ENCODE measurements at places on chromosomes 2 and 18.

DNA sequence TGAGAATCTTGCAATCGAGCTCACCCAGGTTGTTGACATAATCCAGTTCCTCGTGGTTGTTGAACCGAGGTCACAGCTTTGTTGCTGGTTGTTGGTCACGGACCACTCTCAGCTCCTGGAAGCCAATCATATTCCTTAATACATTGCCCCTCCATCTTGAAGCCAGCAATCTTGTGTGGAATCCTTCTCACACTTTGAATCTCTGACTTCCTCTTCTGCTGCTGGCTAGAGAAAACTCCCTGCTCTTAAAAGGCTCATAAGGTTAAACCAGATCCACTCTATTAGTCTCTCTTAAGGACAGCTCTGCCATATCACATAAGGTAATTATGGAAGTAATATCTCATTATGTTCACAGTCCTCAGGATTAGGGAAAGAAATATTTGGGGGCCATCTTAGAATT, 41.1 kb downstream of the SP140 start:
- no peak for DNase-seq

GRCh38 chr2:32278478-32278853, 762 bp downstream of the YIPF4 start:
- no peak for DNase-seq

GRCh38 chr2:179355881-179356280, 91.2 kb upstream of the SESTD1 start:
- DNase-seq: peak; percentile 84

DNA sequence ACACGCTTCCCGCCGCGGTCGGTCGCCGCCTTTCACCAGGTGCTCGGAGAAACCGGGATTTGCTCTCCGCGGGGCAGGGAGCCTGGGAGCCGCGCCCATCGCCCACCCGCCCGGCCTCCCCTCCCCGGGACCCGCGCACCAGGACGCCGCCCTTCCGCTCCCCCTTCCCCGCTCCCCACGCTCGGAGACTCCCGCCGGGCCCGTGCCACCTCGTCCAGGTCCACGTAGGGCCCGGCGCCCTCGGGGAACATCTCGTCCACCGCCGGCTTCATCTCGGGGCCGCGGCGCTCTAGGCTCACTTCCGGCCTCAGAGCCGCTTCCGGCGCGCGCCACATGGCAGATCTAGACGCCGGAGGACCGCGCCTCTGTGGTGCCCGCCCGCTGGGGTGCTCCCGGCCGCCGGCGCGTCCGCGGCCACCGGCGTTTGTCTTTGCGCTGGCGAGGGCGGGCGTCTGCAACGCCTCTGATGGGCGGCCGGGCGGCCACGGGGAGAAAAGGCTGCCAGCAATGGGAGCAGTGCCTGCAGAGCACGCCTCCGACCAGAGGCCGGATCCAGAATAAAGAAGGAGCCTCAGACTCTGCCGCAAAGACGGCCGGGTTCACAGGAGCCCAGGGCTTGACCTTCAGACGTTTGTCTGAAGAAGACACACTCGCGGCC, at the start of gene COPS9:
COPS9 (minus strand) TSS at position 293 of the 658 bp plus-strand sequence; CDS start at position 272, 21 bp downstream.
- DNase-seq: peak; percentile 87

DNA sequence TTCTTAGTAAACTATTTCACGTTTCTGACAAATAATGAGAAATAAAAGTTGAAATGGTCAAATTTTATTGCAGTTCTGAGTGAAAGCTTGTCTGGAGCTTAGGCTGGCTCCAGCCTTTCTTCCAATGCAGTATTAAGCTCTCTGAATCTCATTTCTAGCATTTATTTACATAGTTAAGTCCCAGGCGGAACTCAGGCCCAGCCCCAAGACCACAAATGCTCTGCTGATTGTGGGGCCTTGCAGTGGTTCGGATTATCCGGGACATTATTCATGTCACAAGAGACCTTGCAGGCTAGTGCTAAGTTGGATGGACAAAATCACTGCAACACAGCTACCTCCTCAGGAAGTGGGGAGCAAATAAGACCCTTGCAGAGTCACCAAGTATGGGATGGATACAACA, 2009.3 kb upstream of the CELF4 start:
- DNase-seq: peak; percentile 35

DNA sequence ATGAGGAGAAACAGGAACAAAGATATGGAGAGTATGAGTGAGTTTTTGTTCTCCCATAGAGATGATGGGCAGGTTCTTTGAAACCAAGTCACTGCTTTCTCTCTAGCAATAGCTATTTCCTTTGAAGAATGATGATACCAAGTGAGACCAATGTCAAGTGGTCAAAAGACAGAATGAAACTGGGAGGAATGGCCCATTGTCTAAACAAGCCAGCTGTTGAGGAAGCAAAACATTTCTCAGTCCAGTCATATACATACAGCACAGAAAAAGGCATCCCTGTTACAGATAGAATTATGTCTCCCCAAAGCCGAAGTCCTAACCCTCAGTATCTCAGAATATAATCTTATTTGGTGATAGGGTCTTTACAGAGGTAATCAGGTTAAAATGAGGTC, 66.1 kb upstream of the EPC2 start:
- DNase-seq: no peak

DNA sequence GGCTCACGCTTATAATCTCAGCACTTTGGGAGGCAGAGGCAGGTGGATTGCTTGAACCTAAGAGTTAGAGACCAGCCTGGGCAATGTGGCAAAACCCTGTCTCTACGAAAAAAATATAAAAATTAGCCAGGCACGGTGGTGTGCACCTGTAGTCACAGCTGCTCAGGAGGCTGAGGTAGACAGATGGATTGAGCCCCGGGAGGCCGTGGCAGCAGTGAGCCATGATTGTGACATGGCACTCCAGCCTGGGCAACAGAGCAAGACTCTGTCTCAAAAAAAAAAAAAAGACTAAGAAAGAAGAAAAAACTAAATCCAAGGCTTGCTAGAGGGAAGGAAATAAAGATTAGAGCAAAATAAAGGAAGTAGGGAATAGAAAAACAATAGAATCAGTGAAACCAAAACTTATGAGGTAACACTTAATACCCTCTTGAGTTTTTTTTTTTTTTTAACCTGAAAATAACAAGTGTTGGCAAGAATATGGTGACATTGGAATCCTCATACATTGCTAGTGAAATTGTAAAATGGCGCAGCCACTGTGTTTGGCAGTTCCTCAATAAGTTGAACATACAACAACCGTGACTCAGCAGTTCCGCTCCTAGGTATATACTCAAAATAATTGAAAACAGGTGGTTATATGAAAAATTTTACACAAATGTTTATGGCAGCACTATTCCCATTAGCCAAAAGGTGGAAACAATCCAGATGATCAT, 85.2 kb downstream of the EML4 start:
- DNase-seq: no peak

DNA sequence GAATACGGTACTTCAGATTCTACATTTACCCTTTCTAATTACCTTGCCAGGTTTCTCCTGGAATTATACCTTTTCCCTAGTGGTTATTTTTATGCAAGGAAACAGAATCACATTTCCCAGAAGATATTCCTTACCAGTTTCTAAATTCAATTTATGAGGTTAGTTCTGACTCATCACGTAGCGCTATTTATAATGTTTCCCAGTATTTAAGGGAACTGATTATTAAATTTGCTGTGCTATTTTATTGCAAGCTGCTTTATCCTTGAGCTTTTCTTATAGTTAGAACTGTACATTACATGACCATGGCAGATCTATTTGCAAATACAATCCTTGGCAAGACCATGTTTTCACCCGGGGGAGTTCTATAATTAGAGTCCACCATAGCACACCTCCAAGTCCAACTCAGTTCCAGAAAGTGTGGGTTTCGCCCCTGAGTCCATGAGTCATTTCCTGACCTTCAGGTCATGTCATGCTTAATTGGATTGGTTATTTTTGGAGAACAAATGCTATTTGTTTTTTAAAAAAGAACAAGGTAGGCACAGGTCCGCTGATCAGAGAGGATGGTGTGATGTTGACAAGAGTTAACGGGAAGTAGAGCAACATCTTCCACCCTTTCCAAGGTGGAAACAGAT, 126.6 kb downstream of the ZNF532 start:
- DNase-seq: no peak

- DNase-seq: no peak
Observed at GRCh38 chr18:35776473-35776872, 194.9 kb downstream of the GALNT1 start.

DNA sequence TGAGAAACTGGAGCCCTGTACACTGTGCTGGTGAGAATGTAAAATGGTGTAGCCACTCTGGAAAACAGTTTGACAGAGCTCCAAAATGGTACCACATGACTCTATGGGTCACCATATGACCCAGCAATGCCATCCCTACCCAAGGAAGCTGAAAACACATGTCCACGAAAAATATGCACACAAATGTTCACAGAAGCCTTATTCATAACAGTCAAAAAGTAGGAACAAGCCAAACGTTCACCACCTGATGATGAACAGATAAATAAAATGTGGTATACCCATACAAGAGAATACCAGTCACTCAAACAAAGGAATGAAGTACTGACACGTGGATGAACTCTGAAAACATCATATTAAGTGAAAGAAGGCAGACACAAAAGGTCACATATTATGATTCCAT, 4.6 kb downstream of the AFG3L2 start:
- no peak for DNase-seq

DNA sequence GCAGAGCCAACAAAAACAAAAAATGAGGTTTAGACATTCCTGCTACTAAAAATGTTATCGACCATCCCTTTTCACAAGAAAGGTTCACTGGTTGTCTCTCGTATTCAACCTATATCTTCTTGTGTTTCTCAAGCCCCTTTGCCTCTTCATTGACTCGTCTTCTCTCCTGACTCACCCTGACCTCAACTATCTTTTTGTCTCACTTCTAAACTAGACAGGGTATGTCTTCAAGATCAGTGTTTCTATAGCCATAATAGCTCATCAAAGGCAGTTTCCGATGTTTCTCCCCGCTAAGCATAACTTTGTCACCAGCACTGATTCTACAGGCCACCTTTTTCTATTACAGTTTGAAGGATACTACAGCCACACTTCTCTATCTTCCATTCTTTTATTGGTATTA, 178.4 kb downstream of the MEMO1 start:
- DNase-seq: no peak

DNA sequence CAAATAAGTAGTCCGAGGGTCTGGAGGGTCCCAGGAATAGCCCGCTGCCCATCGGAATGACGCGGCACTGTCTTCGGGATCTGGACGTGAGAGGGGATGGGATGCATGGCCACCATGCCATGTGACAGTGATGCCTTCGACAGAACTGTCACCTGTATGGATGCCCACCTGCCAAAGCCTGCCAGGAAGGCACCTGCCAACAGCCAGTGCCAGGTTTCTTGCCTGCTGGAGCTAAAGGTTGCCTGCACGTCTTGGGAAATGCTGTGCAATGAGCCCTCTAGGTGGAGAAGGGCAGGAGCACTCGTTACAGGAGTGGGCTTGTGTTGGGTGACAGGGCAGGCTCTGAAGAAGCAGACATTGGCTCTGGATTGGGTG, 20.5 kb downstream of the GPR35 start:
- DNase-seq: no peak

- DNase-seq: peak; percentile 13
Observed at GRCh38 chr18:44834867-44835469, 154.3 kb downstream of the SETBP1 start.

- DNase-seq: no peak
Observed at GRCh38 chr2:158099716-158100115, 2.0 kb upstream of the UPP2 start.

- no peak for DNase-seq
Observed at GRCh38 chr2:102489646-102490045, 16.6 kb downstream of the SLC9A4 start.

DNA sequence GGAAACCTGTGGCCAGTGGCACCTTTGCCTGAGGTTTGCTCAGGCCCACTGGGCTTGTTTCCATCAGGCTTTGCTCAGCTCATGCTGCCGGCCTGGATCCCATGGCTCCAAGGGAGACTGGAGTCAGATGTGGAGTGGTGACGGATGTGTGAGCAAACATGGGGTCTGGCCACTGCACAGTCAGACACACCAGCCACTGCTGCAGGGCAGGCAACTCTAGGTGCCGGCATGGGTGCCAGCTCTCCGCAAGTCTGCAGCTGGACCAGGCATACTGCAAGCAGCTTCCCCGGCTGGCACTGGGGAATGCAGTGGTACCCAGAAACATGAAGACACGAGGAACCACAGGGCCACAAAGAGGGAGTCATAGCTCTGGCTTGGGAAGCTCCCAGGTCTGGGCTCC, 37.4 kb downstream of the TDRD15 start:
- DNase-seq: no peak

DNA sequence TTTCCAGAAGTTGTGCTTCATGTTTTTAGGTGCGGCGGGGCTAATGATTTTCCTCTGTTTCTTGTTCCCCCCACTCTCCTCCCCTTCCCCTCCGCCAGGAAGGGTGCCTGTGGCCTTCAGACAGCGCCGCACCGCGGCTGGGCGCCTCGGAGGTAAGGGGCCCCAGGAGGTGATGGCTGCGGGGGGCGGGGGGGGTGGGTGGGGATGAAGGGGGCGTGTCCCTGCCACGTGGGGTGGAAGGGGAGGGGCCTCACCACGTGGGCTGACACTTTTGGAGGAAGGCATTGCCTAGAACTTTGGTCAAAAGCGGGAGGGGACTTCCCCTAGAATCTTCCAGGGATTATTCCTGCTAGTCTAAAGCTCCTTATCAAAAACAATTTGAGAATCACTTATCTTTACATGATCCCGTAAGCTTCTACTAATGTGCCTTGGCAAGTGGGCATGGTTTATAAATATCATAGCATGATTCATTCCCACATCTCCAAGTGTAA, 83.1 kb downstream of the FAM210A start:
- peak; percentile 76 for DNase-seq

DNA sequence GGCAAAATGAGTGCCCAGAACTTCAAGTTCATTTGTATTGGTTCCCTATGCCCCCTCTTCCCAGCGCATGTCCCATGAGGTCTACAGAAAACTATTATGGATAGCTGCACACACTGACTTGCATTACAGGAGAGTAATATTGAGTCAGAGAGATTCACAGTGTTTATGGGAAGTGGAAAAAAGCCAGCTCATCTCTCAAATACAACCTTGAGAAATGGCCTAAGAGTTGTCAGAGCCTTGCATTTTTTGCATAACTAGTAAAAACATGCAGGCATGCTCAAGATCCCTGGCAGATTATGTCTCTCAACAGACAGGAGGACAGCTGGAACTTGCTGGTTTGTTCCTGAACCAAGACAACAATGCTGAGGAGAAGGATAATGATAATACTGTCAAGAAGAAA, 1292.8 kb downstream of the DSC3 start:
- DNase-seq: peak; percentile 88

DNA sequence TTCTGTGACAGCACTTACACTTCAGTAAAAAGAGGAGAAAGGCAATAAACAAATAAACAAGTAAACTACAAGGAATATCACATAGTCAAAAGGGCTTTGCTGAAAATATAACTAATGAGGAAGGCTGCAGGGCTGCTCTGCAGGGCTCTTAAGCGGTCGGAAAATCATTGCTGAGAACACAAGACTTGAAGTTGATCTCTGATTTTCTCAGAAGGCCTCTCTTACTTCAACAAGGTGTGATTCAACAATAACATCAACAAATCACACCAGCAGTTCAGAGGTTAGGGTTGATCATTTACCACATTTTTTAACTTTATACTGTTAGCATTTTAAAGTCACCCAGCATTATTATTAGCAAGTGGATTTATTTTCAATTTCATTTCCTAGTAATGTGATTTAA, 215.6 kb downstream of the ARHGAP15 start:
- DNase-seq: no peak

Measured in umbilical cord (tissue), 2 donors.